ENCODE measurements at places on chromosomes 7 and 10.

GRCh38 chr7:133854739-133855138 is 272.4 kb upstream of the LRGUK start:
- DNase-seq: no peak

DNA sequence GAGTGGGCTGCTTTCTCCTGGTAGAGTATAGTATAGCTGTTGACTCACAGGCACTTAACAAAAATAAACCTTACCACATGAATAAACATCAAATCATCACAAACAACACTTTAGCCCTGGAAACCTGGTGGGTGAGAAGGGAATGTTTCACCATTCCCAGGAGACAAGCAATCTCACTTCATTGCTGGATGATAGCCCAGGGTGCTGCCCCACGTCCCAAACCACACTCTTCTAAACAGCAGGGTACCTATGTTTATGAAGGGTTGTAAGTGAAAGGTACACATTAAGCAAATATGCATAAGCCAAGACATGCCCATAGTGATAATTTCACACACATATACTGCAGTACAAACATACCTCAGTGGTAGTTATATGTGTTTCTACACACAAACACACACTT is 276.2 kb downstream of the FGFR2 start:
- no peak for DNase-seq

DNA sequence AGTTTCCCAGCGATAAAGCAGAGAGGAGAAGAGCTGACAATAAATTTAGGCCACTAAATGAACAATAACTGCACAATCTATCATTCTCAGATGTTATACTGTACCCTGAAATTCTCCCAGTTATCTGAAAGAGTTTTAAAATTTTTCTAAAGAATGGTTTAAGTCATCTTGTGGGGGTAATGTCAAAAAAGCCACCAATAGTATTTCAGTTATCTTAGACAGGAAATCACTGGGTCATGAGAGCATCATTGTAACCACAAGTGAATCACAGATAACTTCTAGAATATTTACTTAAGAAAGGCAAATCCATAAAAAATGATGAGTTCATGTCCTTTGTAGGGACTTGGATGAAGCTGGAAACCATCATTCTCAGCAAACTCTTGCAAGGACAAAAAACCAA is 147.1 kb downstream of the DNAJB9 start:
- DNase-seq: no peak

DNA sequence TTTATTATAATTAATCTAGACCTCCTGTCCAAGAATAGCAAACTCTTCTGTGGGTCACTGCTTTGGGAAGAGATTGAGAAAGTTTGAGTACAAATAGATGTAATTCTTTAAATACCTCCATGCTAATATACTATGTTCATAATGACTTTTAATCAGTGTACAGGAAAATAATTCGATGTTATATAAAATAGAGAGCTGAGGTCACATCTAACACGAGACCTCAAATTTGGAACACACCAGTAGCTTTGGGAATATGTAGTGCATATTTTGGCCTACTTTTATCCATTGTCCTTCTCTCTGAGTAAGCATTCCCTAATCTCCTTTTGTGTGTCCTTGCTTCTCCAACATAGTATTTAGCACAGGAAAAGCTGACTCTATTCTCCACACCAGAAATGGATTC is 27.3 kb upstream of the CABCOCO1 start:
- no peak for DNase-seq

- DNase-seq: no peak
Observed at GRCh38 chr7:45543473-45543872, 30.7 kb upstream of the ADCY1 start.

GRCh38 chr7:12722136-12722535 is 34.7 kb downstream of the ARL4A start:
- DNase-seq: no peak

GRCh38 chr10:131726076-131726880 is 174.5 kb upstream of the PPP2R2D start:
- DNase-seq: no peak

DNA sequence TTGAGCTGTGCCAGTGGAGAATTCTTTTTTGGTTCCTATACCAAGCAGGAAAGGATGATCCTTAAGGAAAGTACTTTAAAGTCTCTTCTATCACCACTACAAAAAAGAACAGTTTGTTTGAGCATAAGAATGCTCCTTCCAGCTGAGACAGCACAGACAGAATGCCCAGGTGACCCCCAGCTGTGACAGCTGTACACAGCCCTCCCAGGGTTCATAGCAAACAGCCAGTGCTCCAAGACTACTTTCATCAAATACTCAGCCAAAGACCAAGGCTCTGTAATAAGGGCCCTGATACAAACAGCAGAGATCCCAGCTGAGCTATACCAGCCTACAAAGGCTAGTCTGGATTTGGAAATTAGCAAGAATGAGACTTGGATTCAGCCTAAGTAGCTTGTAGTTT is 65.7 kb downstream of the NXPH1 start:
- no peak for DNase-seq

DNA sequence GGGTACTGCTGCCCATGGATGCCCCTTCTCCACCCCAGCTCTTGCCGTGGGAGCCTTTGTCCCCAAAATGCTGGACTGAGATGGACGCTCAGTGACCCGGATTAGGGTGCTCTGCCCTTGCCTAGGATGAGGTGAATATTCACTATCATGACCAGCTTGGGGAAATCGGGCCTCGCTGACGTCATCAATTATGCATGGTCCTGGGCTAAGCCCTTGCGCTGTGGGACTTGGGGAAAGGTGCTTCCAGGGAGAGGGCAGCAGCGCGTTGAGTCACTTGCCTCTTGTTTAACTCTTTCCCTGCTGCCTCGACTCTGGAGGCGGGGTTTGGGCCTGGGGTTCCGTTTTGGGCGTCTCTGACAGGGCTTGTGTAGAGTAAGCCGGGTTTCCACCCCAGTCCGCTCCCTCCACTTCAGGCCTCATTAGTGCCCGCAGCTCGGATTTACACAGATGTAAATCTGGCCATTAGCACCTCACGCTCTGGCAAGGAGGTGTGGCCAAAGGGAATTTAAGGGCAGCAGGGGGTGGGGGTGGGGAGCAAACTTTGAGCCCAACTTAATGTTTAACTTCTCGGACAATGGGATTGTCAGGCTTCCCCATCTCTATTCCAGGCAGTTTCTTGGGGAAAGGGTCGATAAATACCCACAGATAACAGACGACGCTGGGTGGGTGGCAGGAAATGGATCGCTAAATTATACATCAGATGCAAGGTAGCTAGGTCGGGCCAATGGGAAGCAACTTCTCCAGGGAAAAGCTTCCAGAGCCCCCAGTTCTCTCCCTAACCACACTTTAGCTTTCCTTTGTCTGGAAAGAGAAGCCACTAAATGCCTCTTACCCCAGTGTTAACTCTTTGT is 51.3 kb upstream of the TCF7L2 start:
- no peak for DNase-seq

DNA sequence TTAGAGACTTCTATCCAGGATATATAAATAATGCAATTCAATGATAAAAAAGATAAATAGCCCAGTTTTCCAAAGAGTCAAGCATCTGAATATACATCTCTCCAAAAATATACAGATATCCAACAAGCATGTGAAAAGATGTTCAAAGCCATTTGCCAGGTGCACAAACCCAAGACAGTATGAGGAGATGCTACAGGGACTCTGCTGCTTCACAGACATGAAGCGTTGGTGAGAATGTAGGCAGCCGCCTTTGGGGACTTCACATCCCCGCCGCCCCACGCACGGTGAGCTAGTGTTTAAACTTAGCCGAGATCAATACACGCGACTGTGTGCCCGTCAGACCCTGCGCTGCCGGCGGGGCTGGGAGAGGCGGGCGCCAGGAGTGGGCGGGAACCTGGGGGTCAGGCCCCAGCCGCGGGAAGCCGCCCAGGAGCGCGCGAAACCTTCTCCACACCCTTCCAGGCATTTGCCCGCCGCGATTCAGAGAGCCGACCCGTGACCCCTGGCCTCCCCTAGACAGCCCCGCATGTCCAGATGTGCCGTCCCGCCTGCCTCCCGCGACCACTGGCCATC is 927 bp upstream of the ALOX5 start:
- peak; percentile 8 for DNase-seq

DNA sequence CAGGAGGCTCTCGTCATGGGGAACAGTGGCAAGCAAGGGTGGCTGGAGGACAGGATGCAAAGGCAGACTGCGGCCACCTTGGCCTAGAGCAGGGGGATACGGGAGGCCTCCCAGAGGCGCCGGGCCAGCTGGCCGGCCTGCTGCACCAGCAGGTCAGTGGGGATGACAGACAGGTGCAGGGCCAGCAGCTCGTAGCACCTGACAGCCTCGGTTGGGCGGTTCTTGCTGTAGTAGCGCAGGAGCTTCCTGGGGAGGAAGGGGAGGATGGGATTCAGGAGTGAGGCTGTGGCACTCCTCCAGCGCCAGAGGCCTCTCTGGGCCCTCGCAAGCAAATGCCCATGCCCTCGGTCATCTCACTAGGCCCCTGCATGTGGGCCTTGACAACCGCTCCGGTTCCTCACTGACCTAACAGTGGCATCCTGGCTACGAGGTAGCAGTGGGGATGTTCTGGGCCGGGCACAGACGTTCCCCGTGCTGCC is 2.5 kb upstream of the PYROXD2 start:
- no peak for DNase-seq

GRCh38 chr7:69078997-69079769 is 519.1 kb upstream of the AUTS2 start:
- no peak for DNase-seq

DNA sequence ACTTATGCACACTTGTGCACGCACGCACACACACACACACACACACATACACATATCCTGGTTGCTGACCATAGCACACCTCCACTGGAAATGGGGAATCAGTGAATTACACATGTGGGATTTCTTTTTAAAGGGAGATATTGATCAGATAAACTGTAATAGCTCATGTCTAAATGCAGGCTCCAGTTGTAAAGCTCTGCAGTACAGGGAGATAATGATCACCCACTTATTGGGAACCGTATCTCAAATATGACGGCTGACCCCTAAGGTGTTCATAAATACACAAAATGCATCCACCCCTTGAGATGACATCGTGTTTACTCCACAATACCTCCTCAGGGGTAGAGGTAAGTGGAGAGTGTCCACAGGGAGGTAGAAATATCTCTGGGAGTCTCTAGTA is 79.2 kb downstream of the PLXNA4 start:
- DNase-seq: no peak

DNA sequence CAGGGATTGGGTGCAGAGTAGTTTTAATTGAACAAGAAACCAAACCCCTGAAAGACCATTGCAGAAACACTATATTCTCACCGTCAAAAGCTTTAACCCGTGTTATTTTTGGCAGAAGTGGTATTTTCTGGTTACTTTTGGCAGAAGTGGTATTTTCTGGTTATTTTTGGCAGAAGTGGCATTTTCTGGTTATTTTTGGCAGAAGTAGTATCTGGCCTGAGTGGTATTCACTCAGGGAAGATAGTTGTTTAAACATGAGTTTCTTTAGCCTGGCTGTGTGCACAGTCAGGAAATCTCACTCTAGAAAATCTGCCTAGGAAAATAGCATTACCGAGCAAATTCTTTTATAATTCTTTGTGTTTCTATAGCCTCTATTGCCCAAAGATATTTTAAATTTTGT is 322.7 kb downstream of the GFRA1 start:
- DNase-seq: no peak

GRCh38 chr10:81680359-81680758 is 194.6 kb upstream of the NRG3 start:
- DNase-seq: no peak

- DNase-seq: no peak
Observed at GRCh38 chr7:4713183-4713784, 31.2 kb downstream of the FOXK1 start.

DNA sequence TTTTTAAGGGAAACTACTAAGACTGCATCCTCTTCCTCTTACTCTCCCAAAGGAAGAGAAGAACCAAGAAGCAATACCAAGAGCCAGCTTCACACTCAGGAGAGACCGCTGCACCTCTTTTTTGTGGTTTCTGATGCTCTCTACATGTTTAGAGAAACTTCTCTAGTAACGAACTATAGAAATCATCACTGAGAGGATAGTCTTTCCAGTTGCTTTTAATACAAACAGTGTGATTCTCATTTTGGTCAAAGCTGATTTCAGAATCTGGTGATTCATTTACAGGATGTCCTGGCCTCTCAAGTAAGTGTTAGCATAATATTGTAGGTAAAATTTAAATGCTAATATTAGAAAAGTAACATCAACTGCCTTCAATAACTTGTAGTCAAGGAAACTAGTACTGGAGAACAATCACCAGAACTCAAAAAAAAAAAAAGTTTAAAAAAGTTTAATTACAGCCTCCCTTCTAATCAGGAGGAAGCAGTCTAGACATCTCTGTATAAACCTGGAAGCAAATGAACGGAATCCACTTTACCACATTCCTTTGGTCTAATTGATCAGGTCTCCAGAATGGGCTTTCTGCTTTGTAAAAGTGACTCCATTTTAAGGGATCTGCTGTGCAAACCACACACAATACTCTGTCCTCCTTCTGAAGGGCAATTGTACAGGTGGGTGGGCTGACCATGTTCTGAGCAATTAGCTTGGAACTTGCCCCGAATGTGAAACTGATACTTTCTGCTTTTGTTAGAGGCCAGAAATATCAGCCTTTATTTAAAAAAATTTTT is 3.0 kb downstream of the LAMB1 start:
- DNase-seq: no peak

DNA sequence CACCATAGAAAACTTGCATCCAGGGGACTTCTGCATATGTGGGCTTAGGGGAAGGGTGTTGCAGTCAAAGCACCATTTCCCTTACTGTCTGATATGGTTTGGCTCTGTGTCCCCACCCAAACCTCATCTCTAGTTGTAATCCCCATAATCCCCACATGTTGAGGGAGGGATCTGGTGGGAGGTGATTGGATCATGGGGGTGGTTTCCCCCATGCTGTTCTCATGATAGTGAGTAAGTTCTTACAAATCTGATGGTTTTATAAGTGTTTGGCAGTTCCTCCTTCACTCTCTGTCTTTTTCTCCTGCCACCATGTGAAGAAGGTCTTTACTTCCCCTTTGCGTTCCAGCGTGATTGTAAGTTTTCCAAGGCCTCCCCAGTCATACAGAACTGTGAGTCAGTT is 177.4 kb downstream of the ADK start:
- no peak for DNase-seq

DNA sequence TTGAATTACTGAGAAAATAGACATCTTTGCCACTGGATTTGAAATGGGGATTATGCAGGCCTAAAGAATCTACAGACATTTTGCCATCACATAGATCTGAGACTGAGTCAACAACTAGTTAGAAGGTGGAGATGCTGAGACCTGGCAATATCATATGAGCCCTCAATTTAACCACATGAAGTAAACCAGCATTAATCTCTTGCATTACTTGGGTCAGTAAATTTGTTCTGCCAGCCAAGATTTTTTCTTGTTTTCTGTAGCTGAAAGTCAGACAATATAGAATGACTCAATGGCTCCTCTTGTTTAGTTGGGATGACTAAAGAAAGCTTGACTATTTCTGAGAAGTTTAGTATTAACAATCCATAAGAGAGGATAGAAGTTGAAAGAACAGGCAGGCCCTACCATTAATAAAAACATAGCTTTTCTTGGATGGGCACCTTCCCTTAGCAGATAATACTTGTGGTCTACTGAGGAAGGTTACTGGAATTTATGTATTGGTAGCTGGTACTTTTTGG is 396.7 kb upstream of the SORCS1 start:
- no peak for DNase-seq

All from stimulated activated CD4-positive, alpha-beta T cell treated with anti-CD3 and anti-CD28 coated beads, Interleukin-1b, Interleukin-23, amount 100 ng/mL, for 4 hours (primary cell).